ENCODE measurements at places on chromosomes 5 and 9.

GRCh38 chr9:105360344-105360743 is 87.5 kb upstream of the FSD1L start:
- no peak for DNase-seq

DNA sequence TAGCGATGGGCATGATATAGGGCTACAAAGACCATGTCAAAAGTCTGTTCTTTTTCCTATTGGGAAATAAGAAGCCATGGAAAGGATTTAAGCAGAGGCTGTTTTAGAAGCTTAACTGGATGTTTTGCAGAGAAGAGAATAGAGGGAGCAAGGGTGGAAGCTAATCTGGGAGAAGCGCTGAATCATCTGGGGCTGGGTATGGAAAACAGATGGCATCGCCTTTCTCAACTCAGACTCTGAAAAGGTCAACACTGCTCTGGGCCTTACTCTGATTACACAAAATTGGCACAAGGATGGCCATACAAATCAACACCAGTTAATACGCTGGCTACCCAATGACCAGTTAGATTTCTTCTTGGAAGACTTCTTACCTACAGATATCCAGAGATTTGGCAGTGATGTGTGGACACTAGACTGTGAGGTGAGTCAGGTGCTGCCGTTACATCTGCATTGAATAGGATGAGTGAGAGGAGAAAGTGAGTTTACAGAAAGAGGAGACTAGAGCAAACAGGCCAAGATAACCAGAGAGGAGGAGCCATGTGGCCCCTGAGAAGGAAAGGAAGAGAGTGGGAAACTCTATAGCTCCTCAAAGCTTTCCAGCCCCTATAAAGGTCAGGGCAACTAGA is 6.2 kb upstream of the TCERG1 start:
- DNase-seq, result no peak

- DNase-seq, result no peak
Measured at GRCh38 chr5:160165137-160166068, 46.2 kb upstream of the PWWP2A start.

GRCh38 chr5:108529381-108529780 is 147.5 kb upstream of the FBXL17 start:
- no peak for DNase-seq

GRCh38 chr5:31731710-31732301 is 92.9 kb downstream of the PDZD2 start:
- DNase-seq, result no peak

- no peak for DNase-seq
Measured at GRCh38 chr5:90916947-90917800, 358.6 kb downstream of the ADGRV1 start.

- no peak for DNase-seq
Measured at GRCh38 chr5:172789687-172790495, 18.9 kb upstream of the DUSP1 start.

GRCh38 chr9:86303316-86303975 is 21.1 kb upstream of the ISCA1 start:
- DNase-seq, result no peak

DNA sequence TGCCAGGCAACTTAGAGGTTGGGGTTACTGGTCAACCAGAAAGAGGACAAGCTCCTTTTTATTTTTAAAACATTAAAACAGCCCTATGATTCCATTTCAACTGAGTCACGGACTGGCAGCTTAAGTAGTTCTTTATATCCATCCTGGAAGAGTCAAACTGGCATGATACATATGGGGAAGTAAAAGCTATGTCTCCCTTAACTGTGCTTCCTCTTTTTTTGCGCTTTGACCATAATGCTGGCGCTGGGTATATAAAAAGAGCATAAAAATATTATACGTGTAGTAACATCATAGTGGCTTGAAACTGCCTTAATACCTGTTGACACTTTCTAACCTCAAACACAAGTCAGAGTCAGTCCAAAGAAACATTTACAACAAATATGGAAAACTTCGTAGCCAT is 274.4 kb downstream of the CSNK1G3 start:
- no peak for DNase-seq

DNA sequence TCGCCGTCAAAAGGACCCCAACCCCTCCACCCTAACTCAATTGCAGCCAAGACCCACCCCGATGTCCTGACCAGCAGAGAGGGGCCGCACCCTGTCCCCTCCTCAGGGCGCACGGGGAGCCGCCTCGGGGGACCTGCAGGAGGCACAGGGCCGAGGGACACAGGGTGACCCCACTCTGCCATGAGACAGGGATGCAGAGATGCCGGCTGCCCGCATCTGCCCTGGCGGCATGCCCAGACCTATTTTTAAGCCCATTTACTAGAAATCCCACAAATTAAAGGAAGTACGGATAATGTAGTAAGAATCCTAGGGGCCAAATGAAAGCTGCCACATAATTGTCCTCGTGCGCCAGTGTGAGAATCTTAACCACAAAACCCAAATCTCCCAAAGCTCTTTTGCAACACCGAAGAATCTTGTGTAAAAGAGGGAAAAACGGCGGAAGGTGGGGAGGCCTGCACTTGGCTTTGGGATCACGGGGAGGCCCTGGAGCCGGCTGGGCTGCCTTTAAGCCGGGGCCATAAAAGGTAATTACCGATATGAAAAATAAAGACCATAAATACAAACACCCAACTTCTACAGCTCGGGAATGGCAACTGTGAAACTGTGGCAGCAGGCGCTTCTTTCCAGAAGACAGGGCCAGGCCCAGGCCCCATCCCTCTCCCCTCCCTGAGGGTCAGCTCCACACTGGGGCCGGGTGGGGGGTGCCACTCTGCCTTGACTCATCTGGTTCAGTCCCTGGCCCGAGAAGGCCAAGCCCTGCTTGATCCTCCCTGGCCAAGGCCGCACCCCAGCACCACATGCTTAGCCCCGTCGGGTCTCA is 35.0 kb downstream of the NACC2 start:
- DNase-seq, result no peak

- no peak for DNase-seq
Measured at GRCh38 chr5:68964679-68965078, 129.1 kb upstream of the SLC30A5 start.

GRCh38 chr5:92836855-92837755 is 743.9 kb downstream of the NR2F1-AS1 start:
- no peak for DNase-seq

DNA sequence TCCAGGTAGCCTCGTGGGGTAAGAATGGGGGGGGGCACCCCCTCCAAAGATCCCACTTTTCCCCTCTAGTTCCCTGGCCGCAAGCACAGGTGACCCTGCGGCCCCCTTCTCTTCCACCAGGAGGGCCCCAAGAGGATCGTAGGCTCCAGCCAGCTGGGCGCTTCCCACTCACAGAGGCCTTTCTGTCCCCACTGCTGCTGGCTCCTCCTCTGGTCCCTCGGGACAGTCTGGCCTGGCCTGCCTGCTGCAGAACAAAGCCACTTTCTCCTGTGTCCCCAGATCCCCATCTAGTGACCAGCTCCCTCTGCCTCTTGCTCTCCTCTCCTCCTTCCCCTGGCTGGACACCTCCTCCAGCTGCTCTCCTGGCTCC is 534 bp upstream of the SAPCD2 start:
- peak; percentile 51 for DNase-seq

DNA sequence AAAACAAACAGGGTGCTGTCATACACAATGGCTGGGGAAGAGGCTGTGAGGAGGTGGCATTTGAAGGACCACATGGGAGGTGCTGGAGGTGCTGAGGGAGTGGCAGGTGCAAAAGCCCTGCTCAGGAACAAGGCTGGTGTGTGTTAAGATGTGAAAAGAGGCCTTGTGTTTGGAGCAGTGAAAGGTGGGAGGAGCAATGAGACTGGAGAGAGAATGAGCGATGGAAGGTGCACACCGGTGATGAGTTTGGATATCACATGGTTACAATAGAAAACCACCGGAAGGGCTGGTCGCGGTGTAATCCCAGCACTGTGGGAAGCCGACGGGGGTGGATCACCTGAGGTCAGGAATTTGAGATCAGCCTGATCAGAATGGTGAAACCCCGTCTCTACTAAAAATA is 9.2 kb upstream of the FIBCD1 start:
- no peak for DNase-seq

DNA sequence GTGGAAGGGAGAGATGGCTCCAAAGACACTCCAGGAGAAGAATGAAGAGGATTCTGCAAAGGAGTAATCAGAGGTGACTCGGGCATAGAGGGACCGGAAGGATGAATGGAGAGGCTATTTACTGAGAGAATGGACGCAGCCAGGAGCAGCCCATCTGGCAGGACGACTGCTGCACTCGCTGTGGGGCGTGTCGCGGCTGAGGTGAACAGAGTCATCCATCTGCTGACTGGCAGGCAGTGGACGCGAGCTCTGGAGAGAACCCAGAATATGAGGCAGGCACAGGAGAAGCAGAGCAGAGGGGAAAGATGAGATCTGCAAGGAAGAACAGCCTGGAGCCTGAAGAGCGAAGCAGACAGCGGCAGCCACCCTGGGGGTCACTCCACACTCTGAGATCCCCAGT is 16.4 kb downstream of the FGF1 start:
- no peak for DNase-seq

- DNase-seq, result peak; percentile 59
Measured at GRCh38 chr9:129176701-129177442, 1.2 kb downstream of the IER5L start.

DNA sequence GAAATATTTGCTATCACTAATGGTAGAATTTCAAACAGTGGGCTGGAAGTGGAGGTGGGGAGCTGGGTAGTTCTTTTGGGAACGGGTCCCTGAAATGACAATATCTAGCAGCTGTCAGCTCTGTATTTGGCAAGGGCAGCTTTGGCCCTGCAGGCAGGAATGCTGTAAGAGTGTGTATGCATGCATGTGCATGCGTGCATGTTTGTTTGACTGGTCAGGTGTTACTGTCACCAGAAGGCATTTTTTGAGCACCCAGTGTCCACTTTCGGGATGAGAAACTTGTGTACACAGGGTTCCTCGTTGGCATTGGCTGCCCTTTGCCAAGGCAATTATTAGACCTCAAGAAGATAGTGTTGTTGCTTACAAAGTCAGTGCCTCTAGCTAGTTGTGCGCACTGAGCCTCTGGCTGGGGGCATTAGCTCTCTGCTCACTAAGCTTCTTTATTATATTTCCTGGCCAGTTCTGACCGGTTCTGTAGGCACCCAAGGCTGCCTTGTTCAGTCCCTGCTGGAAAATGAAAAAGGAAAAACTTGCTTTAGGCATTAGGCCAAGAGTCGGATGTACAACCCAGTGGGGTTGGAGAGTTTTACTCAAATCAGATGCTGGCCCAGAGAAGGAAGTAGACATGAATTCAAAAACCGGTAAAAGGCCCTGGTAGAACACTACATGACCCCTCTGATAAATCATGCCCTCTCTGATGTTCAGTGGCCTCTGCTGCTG is 2.0 kb downstream of the CYFIP2 start:
- DNase-seq, result no peak

GRCh38 chr5:125160787-125161502 is 414.5 kb upstream of the ZNF608 start:
- DNase-seq, result no peak

- no peak for DNase-seq
Measured at GRCh38 chr5:77360381-77360780, 131.7 kb downstream of the WDR41 start.

DNA sequence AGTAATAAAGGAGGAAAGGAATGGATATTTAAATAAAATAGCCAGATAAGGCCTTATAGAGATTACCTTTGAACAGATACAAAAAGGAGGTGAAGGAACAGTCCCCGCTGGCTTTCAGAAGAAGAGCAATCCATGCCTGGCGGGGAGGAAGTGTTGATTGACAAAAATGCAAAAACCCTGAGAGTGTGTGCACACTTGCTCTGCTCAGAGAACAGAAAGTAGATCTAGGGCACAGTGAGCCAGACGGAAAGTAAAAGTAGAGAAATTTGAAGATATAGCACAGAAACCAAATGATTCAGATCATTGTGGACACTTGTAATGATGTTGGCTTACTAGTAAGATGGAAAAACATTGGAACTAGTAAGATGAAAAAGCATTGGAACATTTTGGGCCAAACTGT is 720.6 kb downstream of the PTPRD start:
- no peak for DNase-seq

DNA sequence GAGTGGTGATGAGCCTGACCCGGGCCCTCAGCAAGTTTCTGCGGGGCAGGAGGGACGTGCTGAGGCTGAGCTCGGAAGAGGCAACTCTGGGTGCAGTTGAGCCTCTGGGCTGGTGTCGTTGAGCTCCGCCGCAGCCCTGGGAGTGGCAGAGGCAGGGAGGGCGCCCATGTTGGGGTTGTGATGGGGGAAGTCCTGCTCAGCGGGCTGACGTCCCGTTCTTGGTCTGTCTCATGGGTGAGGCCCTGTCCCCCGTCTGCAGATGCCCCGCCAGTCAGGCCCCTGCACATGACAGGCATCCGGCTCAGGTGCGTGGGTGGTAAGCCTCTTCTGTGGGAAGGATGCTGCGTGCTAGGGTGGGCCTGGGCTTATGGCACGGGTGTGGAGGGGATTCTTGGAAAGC is 64.3 kb downstream of the RXRA start:
- DNase-seq, result peak; percentile 84

DNA sequence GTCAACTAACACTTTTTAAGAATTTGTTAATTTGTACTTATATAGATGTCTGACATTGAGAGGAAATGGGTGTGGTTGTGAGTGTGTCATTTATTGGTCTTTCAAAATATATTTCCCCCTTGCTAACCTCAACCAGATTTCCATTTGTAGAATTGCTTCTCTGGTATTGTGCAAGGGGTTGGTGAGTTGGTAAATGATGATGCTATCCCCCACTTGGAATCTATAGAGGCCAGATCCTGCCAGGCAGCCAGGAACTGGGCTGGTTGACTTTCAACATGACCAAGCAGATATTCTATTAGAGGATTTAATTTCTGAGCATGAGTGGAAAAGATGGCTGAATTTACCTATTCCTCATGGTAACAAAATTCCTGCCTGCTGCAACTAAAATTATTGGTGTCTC is 306.6 kb upstream of the KIF2A start:
- DNase-seq, result no peak

DNA sequence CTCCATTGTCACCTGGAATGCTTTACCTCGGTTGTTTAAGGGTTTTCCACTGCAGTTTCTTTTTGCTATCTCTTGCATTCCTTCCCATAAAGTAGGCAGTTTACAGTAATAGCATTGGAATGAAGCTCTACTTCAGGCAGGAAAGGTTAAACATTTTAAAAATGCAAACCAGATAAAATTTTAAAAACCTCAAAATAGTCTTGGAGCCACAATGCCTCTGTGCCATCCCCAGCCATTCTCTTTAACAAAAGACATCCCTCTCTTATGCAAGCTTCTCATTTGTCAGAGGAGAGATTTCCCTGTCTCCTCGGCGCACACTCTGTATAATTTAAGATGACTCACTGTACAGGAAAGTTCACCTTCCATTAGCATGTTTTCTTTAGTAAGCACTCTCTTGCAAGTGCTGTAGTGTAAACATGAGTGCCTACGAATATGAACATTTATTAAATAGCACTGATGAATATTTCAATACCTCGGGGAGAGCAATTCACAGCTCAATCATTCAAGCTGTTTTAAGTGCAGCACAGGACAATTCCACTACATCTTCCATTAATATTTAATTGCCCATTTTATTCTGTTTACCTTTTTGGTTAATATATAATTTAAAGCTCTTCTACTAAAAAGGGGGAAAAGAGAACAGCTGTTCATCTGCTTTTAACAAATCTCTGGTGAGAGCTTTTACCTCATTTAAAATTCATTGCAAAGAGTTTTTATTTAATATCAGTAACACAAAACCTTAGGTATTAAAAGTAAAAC is 343.6 kb downstream of the SPATA31D1 start:
- no peak for DNase-seq
